ENCODE measurements at places on chromosomes 16 and 17. TPM values are rescaled to one million over a fixed set of nuclear protein-coding genes. Genes with fewer than 3 reads are reported as not detected.

Gene CCDC78
- 9.9 TPM for total RNA-seq

Gene TBC1D3L
- total RNA-seq, result 6.1 TPM

Gene MT1X
- 93.8 TPM for total RNA-seq

Gene BCL6B
- 0.24 TPM for total RNA-seq
